ENCODE measurements at places on chromosomes 16 and 17. TPM values are rescaled to one million over a fixed set of nuclear protein-coding genes. Genes with fewer than 3 reads are reported as not detected.
A peak's percentile ranks its signal among the peaks of the same experiment; 100 is the strongest.

DNA sequence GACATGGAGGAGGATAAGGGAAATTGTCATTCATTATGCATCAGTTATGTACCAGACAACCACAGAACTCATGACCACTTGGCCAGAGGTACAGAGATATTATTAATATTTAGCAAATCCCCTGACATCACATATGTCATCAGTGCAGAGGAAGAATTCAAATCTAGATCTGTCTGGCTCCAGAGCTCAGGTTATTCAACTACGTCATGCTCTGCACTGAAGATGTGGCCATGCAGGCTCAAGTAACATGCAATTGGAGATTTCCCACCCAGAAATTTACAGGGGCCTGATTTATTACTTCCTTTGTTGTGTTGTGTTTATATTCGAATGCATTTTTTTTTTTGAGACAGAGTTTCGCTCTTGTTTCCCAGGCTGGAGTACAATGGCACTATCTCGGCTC lies 224.3 kb downstream of the HS3ST4 start:
- no peak for DNase-seq

- no peak for DNase-seq
These were observed 3.1 kb downstream of the C17orf50 start for GRCh38 chr17:35763767-35764122.

HIGD1B gene
- not detected for total RNA-seq

DNA sequence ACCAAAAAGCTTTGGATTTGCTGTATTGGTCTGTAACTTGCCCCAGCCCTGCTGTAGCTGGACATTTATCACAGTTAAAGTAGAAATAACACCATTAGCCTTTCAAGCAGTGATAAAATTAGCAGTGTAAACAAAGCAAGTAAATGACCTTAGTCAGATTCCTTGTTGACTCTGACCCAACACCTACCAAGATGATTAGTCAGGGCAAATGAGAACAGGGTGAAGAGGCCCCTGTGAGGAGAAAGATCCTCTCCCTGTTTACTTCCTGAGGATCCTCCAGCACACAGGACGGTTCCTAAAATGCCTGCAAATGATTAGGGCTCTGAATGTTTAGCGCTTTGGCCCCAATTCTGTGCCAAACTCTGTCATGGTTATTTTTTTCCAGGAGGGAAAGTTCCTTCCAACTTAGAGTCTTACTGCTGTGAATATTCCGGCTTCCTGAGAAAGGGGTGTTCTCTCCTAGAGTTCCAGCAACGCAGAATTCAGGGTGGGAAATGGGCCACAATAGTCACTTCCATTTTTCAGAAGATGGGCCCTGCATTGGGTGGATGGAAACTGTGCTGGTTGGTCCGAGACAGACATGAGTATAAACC lies 259.0 kb upstream of the MYOCD start:
- DNase-seq = no peak

MFSD6L gene
- not detected for total RNA-seq

GRCh38 chr17:55421179-55421934 lies at the start of gene MMD:
Gene MMD, minus strand, starts transcription at chr17:55421835. Its CDS starts 140 bp downstream, at chr17:55421695.
- DNase-seq = no peak

CDRT15 gene
- not detected for total RNA-seq

DNA sequence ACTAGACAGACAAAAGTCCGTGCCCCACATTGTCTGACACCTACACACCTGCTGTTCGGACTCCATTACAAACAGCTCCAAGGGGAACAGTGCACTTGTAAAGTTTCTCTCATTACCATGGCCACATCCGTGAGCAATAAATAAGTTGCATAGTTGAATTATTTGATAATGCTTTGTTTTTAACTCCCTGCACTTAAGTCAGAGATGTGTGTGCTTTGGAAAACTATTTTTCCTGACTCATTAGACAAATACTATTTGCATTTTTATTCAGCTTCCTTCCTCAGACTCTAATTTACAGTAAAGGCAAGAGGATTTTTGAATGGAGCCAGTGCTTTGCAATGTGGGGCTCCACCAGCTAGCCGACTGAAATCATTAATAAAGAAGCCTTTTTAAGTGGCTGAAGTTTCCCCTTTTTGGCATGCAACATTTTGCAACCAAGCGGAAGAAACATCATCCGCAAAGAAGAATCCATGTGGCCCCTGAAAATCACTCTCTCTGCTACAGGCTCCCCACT lies 6.5 kb upstream of the CCL2 start:
- DNase-seq = no peak

- DNase-seq = no peak
These were observed 53.2 kb downstream of the CDYL2 start for GRCh38 chr16:80751167-80751566.

ADAD2 gene
- not detected for total RNA-seq

DNA sequence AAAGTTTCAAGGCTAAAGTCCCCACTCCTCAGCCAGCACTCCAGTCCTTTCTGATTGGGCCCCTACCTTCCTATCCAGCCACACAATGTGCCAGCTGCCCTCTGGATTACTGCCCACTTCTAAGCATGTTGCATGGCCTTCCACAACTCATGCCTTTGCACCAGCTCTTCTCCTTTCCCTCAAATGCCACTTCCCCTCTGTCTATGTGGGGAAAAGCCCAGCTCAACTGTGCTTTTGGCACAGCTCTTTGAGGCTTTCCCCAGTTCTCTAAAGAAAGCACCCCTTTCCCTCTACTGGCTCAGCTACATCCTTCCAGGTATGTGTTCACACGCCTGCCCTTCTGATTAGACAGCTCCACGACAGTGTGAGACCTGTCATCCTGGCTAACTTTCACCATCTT lies 18.5 kb downstream of the GTF3C1 start:
- no peak for DNase-seq

- DNase-seq = no peak
These were observed 16.8 kb upstream of the SUPT4H1 start for GRCh38 chr17:58368860-58369213.

DNA sequence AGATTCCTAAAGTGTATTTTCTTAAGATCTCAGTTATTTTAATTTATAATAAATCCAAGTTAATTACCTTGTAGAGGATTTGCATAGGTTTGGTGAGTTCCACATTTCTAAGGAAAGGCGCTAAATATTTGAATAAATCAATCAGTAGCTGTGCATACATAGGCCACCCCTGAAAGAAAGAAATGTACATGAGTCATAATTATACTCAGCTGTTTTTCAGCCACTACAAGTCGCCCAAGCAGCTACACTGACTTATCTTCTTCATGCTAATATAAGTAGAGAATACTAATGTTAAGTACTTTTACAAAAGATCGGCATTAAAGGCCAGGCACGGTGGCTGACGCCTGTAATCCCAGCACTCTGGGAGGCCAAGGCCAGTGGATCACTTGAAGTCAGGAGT lies 14.9 kb downstream of the SETD6 start:
- no peak for DNase-seq

P2RX5 gene
- 43.2 TPM for total RNA-seq

APOBR gene
- total RNA-seq = 2.9 TPM

RAB37 gene
- 7.0 TPM for total RNA-seq

DNA sequence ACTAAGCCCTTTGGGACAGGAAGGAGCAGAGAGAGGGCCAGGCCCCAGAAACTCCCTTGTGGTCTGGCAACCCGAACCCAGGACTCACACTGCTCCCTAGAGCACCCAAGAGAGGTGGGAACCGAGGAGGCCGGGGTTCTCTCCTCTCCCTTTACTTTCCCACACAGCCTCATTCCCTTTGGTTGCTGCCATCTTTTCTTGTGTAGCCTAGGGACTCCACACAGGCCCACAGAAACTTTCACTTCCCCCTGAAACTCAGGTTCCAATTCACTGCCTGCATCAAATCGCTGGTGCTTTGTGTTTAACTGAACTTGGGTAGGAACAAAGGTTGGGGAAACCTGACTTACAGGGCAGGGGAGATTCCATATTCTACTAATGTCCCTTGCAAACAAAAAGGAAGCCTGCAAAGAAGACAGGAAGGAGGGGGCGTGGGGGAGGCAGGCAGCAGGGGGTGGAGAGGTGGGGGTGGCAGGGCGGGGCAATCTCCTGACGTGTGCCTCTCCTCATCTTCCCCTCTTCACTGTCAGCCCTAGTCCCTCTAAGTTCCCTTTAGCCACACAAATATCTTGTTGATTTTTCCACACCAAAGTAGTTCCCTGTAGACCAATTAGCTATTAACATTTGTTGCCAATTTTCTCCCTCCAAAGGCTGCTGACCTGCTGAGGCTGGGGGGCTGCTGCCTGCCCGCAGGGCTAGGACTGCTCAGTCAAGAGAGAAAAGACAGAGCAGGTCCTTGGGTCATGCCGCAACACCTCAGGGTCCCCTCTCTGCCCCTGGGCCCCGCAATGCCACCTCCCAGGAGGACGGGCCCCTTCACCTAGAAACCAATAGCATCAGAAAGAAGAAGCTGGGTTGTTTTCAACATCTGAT lies 8.0 kb downstream of the ST3GAL2 start:
- DNase-seq = peak; percentile 72

- DNase-seq = peak; percentile 58
These were observed 34.0 kb downstream of the NEUROD2 start for GRCh38 chr17:39573447-39574298.

DNA sequence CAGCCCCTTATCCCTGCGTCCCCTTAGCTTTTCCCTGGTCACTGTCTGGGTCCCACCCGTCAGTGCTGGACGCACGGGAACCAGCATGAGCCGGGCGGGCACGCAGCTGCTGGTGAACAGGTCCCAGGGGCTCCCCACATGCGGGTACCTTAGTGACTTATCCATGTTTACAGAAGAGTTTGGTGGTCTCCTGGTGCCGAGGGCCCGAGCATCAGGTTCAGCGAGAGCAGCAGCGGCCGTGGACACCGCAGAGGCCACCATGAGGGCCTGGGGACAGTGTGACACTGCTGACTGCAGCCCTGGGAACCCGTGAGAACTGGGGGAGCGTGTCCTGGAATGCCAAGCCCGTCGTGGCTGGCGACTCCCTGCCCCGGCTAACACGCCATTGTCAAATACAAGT lies 6.5 kb downstream of the CD7 start:
- DNase-seq = no peak

DNA sequence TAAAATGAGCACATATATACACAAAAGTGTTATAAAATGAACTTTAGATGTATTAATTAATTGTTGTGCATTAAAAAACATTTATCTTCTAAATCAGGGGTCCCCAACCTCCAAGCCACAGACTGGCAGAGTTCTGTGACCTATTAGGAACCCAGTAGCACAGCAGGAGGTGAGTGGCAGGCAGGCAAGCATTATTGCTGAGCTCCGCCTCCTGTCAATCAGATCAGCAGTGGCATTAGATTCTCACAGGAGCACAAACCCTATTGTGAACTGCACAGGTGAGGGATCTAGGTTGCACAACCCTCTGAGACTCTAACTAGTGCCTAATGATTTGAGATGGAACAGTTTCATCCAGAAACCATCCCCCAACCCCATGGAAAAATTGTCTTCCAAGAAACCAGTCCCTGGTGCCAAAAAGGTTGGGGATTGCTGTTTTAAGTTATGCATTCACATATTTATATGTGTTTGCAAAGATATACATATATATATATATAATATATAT lies 583.7 kb downstream of the KCNJ2 start:
- no peak for DNase-seq

CYBC1 gene
- total RNA-seq = 343 TPM

- DNase-seq = no peak
These were observed 42.2 kb downstream of the RPTOR start for GRCh38 chr17:80586846-80587228.
